A549 treated with RU486 at 1 μM for 4 hours (cell line): ENCODE measurements at places on chromosomes 2 and 18. TPM values are rescaled to one million over a fixed set of nuclear protein-coding genes. Genes with fewer than 3 reads are reported as not detected.

The ATP6V1C2 gene
- 0.06 to 0.30 TPM (median 0.14 TPM) in 5 replicates for total RNA-seq

The CCL20 gene
- total RNA-seq, result 3.0 to 5.8 TPM (median 4.3 TPM) in 5 replicates

The CYBRD1 gene
- 26.5 to 35.6 TPM (median 31.6 TPM) in 5 replicates for total RNA-seq

The CLEC4F gene
- not detected in 5 replicates for total RNA-seq

The FOXD4L1 gene
- 0.21 to 0.58 TPM (median 0.28 TPM) in 5 replicates for total RNA-seq

The GALNT3 gene
- total RNA-seq, result not detected in 5 replicates

The ZNF396 gene
- total RNA-seq, result 0.41 to 0.94 TPM (median 0.64 TPM) in 5 replicates

The GPR35 gene
- 0.32 to 1.1 TPM (median 0.87 TPM) in 5 replicates for total RNA-seq

The UGT1A10 gene
- total RNA-seq, result 0.15 to 0.17 TPM in 2 of 5 replicates, not detected in the others

The KIAA2012 gene
- not detected in 5 replicates for total RNA-seq

The FLACC1 gene
- 0.20 to 0.32 TPM in 2 of 5 replicates, not detected in the others for total RNA-seq

The TEX44 gene
- total RNA-seq, result not detected in 5 replicates

The CKAP2L gene
- 8.6 to 19.4 TPM (median 14.2 TPM) in 5 replicates for total RNA-seq

The C2orf15 gene
- total RNA-seq, result 0.42 to 0.64 TPM (median 0.50 TPM) in 4 of 5 replicates, not detected in the other

The MSH6 gene
- 85.8 to 121 TPM (median 92.6 TPM) in 5 replicates for total RNA-seq

The RAB17 gene
- total RNA-seq, result 0.15 to 1.1 TPM (median 0.34 TPM) in 5 replicates

The EVX2 gene
- total RNA-seq, result 0.02 TPM in 1 of 5 replicates, not detected in the others

The PMS1 gene
- 4.1 to 8.0 TPM (median 7.6 TPM) in 5 replicates for total RNA-seq

The SKA1 gene
- 10.4 to 14.0 TPM (median 12.1 TPM) in 5 replicates for total RNA-seq

The CNOT9 gene
- total RNA-seq, result 41.8 to 50.1 TPM (median 43.6 TPM) in 5 replicates

The REG1B gene
- not detected in 5 replicates for total RNA-seq

The LAMA1 gene
- 0.05 to 0.08 TPM (median 0.07 TPM) in 5 replicates for total RNA-seq

The DPYSL5 gene
- total RNA-seq, result 3.2 to 8.0 TPM (median 4.0 TPM) in 5 replicates

The L3MBTL4 gene
- total RNA-seq, result not detected in 5 replicates

The TMBIM1 gene
- 114 to 128 TPM (median 126 TPM) in 5 replicates for total RNA-seq
